ENCODE measurements at places on chromosomes 1 and 21.

GRCh38 chr1:29812408-29813135 is 576.2 kb downstream of the PTPRU start:
- no peak for ATAC-seq

DNA sequence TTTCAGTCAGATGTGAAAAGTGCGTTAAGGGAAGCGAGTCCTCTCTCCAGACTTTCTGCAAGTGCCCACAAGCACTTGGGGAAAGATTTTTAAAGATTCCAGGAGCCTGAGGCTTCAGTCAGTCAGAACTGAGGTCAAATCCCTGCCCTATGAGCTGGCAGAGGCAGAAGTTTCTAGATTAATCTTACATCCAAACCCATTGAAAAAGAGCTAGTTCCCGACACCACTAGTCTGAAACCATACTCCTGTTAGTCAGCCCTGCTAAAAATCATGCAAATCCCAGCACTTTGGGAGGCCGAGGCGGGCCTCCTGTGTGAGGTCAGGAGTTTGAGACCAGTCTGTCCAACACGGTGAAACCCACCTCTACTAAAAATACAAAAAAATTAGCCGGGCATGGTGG is 21.0 kb downstream of the RSPH1 start:
- no peak for ATAC-seq

- no peak for ATAC-seq
Observed at GRCh38 chr1:183879966-183880365, 75.0 kb downstream of the RGL1 start.

DNA sequence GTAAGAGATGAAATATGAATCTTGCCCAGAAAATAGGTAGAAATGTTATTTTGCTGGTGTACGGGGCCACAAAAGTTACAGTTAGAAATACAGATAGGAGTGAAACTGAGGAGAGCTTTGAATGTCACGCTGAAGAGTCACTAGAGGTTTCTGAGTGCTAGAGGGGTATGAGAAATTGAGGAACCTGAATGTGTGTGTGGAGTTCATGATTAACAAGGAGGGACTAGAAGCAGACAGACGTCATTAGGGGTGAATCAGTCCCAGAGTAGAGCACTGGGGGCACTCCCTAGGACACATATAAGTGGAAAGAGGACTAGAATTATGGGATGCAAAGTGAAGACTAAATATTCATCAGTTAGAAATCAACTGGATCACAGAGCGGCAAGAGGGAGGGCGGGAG is 188.9 kb upstream of the MAP1LC3C start:
- ATAC-seq, result no peak

DNA sequence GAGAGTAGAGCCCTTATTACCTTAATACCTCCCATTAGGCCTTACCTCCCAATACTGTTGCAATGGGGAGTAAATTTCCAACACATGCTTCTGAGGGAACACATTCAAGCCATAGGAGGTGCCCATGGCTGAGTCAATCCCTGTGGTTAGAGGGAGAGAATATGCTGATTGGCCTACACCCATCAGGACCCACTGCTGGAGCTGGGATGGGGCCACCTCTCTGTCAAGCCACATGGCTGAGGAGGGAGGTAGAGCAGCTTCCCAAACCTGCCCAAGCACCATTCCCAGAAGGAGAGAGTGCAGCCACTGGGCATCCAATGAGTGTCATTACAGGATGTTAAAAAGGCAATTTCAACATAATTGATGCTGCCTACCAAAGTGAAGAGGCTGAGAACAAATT is 228.1 kb downstream of the C1orf94 start:
- ATAC-seq, result no peak

DNA sequence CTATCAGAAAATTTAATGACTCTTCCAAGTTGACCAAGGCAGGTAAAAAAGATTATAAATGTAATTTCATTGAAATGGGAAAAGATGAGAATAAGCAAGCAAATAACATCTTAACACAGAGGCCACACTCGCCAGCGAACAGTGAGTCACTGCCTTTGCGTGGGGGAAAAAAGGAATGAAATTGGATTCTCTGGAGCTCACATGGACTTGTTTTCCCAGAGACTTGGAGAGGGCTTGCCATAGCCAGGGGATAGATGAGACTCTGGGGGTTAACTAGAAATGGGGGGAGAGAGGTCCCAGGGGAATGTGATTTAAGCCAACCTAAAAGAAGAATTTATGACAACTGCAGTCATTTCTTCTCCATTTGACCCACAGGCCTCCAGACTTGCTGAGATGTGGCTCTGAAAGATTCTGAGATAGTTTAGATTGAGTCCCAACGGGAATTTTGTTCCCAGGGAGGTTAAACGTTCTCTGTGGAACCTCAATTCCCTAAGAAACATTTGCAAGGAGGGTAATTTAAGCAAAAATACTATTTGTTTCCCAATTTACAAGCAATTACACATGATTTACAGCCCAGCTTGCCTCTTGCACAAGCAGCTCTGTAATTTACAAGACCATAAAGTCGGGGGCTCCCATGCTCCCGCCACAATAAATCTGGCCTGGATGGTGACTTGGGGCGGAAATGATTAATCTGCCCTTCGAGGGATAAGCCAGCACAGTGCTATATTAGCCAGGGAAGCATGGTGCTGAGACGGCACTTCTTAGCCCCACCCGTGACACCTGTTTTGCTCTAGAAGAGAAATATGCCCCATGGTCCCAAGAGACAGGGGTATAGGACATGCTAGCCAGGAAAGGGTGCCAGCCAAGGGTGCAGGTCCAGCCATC is 68.8 kb downstream of the GRIK3 start:
- ATAC-seq, result no peak

DNA sequence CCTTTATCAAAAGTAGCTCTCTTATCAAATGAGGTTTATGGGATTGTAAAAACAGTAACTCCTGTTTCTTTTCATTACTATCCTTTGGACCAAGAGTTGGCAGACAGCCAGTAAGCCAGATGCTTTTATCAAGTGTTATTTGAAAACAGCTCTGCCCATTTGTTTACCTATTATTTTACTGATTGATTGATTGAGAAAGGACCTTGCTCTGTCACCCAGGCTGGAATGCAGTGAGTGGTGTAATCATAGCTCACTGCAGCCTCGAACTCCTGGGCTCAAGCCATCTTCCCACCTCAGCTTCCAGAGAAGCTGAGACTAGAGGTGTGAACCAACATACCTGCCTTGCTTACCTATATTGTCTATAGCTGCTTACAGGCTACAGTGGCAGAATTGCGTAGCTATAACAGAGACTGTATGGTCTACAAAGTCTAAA is 3.6 kb downstream of the PRKAB2 start:
- ATAC-seq, result no peak

GRCh38 chr1:162696286-162696862 is 64.1 kb downstream of the DDR2 start:
- ATAC-seq, result peak; percentile 84

DNA sequence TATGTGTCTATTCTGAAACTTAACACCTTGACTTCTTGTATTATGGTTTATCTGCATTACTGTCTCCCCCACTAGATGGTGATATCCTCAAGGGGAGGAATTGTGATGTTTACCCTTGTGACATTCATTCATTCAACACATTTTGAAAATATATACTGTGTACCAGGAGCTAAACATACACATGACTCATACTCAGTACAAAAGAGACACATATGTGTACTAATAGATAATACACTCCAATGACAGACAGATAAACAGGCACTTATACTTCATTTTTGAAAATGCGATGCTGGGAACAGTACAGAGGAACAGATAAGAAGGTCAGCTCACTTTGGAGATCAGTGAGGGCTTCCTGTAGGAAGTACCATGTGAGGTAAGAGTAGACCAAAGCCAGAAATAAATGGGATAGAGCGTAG is 8.9 kb upstream of the RAB3GAP2 start:
- ATAC-seq, result peak; percentile 79

GRCh38 chr1:174077749-174078490 is 55.8 kb upstream of the RC3H1 start:
- ATAC-seq, result no peak

DNA sequence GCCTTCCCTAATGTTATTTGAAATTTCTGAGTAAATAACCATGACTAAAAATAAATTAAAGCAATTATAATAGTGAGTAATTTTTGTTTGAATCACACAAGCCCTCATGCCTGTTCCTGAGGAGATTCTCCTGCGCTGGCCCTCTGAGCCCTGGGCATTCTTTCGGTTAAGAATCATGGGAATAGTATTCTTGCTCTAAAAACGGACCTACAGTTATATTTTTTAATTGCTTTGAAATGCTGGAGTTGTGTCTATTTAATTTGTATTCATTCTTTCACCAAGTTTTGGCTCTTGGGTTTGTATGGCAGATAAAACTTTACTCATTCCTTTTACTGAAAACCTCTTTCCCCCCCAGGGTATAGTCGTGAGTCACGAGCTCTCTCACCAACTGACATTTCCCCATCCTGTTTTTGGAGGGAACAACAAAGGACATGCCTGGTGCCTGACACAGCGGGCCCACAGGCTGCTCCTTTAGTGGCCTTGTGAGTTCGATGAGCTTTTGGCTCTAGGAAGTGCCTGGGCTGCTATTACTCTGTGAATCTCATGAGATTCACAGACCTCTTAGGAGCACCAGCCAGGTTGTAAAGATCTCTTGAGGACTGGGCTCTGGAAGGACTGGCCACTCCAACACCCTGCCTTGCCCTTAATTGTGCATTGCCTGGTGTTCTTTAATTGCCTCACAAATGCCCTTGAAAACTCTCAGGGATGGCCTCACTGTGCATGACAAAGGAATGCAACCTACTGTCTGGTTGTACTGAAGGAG is 58.6 kb downstream of the DDR2 start:
- ATAC-seq, result peak; percentile 94

DNA sequence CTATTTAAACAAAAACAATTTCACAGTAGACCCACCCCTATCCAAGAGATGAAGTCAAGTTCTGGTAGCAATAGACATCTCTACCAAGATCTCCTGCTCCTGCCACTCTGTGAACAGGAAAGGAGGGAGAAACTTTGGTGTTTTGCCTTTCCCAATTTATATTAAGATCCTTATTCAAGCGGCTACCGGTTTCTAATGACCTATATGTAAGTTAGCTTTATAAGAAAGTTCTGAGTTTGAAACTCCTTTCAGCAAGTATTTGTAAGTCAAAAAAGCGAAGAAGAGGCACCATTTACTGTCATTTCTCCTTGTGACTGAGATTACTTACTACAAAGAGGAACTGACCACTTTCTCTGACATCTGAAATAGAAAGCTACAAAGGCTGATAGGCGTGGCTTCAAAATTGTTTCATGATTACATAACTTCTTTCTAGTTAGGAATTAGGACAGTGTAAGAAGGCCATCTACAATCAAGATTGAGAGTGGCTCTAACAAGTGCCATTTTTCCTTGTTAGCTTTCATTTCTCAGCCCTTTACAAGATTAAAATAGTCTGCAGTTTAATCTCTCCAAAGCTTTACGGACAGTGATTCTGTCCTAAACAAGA is at the start of gene MNDA:
MNDA (plus strand) TSS at position 448 of the 604 bp plus-strand sequence. CDS start 10,803 bp downstream, outside the sequence.
- ATAC-seq, result no peak

- peak; percentile 39 for ATAC-seq
Observed at GRCh38 chr21:38669186-38669585, 136.5 kb upstream of the ETS2 start.

DNA sequence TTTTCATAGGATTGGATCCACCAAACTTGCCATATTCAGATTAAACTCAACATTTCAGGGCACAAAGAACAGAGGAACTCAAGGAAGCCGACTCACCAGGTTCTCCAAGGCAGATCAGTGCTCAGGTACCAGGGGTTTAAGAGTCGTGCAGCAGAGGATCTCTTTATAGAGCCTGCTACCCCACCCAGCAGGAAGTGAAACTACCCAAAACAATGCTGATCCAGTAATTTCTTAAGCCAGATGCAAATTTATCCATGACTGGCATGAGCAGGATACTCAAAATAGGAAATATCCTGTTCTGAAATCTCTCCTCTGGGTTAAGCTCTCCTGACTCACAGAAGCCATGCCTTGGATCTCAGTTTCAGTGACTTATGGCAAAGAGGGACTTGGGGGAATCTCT is at the start of gene SPRR2A:
SPRR2A (minus strand) TSS at position 138 of the 400 bp plus-strand sequence. CDS start 777 bp downstream, outside the sequence.
- ATAC-seq, result peak; percentile 83

GRCh38 chr1:48216941-48217340 is 5.6 kb upstream of the SLC5A9 start:
- peak; percentile 18 for ATAC-seq

GRCh38 chr1:230849451-230850224 is 18.7 kb downstream of the C1orf198 start:
- ATAC-seq, result peak; percentile 28

- ATAC-seq, result no peak
Observed at GRCh38 chr1:167734227-167734626, 12.4 kb downstream of the MPZL1 start.

GRCh38 chr1:212862111-212862690 is 4.1 kb downstream of the FLVCR1 start:
- ATAC-seq, result no peak

- no peak for ATAC-seq
Observed at GRCh38 chr1:195897076-195897475, 711.2 kb downstream of the KCNT2 start.

DNA sequence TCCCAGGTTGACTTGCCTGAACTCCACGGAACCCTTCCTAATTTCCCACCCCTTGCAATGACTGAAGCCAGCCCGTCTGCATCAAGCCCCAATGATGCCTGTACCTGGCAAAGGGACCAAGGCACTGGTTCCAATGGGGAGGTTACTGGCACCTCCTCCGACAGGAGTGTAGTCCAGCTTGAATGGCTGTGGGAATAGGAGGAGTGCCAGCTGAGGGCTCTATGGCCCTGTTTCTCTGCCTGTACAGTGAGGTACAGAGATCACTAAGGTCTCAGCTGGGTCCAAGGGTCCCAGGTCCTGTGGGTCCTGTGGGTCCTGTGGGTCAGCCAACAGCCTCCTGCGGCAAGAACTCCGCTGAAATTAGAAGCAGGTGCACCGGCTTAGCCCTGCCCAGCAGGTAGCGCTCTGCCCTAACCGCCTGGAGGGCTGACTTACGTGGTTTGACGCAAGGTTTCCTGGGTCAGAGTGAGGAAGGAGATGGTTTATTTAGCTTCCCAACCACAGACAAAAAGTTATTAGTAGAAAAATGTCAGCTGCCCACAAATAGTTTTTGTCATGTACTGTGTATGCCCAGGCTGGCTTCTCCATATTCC is 9.9 kb upstream of the SPRR4 start:
- ATAC-seq, result peak; percentile 10

All from esophagus mucosa (tissue), 1 donor.